ENCODE measurements at places on chromosomes 16 and 17. TPM values are rescaled to one million over a fixed set of nuclear protein-coding genes. Genes with fewer than 3 reads are reported as not detected.

Gene KRTAP4-4
- not detected for total RNA-seq

DNA sequence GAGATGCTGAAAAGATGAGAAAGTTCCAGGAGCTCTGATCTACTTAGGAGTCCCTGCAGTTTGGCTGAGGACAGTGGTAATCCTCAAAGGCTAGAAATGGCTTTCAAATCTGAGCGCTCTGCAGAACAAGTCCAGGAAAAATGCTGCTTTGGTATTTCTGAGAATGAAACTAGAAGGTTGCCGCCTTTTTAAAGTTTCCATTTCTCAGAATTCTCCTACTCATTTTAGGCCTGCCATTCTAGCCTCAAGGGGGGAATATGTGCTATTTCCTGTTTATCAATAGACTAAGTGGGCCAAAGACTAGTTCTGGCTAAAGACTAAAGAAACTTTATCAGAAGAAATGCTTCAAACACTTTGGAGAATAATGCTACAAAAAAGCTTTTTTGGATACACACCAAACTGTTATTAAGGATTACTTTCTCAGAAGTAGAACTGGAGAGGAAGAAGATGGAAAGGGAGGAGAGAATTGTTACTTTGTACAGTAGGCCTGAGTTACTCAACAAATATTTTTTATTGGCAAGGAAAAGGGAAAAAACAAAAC lies at the start of gene SLFN12L:
Gene SLFN12L, minus strand, starts transcription at position 78 of the 541 bp plus-strand sequence. CDS start 15,314 bp downstream, outside the sequence.
- no peak for DNase-seq

GRCh38 chr17:4342535-4342934 lies 23.9 kb downstream of the UBE2G1 start:
- no peak for DNase-seq

- no peak for DNase-seq
Observed at GRCh38 chr17:19288453-19288852, 51.3 kb downstream of the EPN2 start.

DNA sequence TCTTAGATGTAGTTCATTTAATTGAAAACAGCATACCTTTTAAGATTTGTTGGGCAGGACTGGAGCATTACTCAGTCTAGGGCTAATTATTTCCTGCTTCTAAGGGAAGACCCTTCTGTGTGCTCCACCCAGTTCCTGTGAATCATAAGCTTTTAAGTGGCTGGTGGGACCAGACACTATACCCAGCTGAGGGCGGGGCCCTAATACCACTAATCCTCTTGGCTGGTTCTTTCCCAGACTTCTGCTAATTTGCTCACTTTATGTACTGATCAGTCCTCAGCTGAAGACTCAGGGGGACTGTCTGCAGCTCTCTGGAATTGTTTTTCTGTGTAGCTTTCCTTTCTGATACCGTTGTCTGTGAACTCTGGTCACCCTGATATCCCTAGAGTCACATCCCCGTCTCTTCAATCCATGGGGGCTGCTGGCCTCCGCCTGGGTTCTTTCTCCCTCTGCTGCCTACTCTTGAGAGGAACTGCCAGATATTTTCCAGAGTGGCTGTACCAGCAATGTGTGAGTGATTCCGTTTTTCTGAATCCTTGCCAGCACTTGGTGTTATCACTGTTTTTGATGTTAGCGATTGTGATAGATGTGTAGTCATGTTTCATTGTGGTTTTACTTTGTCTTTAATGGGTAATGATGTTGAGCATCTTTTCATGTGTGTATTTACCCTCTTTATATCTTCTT lies 35.1 kb downstream of the MFSD11 start:
- peak; percentile 43 for DNase-seq

DNA sequence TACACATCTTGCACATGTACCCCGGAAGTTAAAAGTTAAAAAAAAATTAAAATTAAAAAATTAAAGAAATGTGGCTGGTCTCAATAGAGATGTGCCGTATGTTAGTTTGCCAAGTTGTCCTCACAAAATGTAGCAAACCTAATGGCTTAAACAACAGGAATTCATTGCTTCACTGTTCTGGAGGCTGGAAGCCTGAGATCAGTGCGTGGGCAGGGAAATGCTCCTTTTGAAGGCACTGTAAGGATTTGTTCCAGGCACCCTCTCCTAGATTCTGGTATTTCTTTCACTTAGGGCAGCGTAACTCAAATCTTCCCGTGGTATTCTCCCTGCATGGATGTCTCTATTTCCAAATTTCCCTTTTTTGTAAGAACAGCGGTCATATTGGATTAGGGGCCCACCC lies 32.7 kb upstream of the MON1B start:
- no peak for DNase-seq

DNA sequence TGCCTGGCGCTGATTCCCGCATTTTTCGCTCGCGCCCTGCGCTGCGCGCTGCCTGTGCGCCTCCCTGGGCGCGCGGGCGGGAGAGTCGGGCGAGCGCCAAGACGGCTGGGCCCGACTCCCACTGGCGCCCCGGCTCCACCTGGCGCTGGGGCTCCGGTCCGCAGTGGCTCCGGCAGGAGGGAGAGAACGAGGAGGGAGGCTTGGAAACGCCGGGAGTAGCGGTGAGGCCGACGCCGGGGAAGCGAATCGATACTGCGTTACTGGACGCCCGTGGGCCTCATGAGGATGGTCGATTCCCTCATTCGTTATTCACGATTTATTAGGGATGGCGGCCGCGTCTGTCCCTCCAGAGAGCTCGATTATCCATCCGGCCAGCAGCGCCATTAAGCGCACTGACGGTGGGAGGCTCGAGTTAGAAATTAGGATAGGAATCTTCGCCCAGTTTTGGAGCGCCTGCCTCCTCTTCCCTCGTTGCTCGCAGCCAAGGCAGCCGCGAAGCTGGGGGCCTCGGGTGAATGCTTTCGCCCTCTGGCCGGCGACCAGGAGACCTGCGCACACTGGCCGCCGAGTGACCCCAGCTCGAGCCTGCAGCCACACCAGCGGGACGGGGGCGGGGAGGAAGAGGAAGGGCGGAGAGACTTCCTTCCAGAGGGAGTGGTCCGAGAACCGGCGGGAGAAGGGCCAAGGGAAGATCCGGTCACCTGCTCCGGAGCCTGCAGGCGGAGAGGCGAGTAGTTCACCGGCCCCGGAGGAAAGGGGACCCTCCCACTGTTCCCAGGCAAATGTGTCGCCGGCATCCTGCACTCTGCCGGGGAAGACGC lies 1.3 kb upstream of the PCGF2 start:
- peak; percentile 93 for DNase-seq

Gene KRT33A
- total RNA-seq = not detected

GRCh38 chr16:22270525-22270924 lies 26.7 kb upstream of the POLR3E start:
- DNase-seq = no peak

DNA sequence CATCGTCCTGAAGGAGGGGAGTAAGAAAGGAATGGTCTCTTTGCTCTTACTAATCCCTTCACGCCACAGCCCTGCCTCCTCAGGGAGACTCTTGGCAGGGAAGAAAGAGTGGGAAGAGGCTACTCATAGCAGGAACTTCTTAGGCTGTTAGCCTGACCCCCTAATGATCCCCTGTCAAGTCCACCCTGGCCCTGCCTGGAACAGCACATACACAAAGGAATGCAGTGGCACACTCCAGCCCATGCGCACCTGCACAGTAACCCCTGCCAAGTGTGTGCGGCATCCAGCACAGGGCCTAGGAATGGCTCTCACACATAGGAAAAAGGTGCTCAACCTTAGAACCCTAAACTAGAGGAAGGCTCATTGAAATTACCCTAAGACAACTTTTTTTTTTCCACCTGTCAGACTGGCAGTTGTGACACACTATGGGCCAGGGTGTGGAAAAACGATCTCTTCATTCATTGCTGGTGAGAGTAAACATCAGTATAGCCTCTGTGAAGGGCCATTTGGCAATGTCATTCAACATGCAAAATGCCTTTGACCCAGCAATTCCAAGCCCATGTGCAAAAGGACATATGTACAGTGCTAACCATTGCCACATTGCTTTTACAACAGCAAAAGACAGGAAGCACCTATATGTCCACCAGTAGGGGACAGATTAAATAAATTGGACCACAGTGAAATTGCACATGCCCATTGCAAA lies 50.1 kb downstream of the PIMREG start:
- DNase-seq = no peak

GRCh38 chr17:43988301-43988700 lies 16.1 kb upstream of the NAGS start:
- DNase-seq = no peak

GRCh38 chr16:7330709-7331108 lies 1.9 kb upstream of the RBFOX1 start:
- DNase-seq = no peak

Gene ANKRD40
- total RNA-seq = 14.2 TPM

DNA sequence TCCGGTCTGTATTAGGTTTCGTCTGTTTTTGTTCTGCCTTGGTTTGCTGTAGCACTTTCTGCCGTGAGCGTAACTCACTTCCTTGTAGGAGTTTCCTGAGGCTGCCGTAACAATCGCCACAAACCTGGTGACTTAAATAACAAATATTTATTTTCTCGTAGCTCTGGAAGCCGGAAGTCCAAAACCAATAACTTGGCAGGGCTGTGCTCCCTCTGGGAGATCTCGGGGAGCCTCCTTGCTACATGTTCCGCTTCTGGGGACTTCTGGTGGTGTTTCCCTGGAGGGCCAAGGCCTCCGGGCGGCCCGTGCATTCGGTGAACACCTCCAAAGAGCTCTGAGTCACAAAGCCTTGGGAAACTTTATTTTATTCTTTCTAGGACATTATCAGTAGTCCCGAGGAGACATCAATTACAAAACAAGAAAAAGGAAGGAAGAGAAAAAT lies 6.8 kb upstream of the WDR45B start:
- peak; percentile 84 for DNase-seq

Gene SP6
- 11.2 TPM for total RNA-seq

Gene OR1A1
- not detected for total RNA-seq

DNA sequence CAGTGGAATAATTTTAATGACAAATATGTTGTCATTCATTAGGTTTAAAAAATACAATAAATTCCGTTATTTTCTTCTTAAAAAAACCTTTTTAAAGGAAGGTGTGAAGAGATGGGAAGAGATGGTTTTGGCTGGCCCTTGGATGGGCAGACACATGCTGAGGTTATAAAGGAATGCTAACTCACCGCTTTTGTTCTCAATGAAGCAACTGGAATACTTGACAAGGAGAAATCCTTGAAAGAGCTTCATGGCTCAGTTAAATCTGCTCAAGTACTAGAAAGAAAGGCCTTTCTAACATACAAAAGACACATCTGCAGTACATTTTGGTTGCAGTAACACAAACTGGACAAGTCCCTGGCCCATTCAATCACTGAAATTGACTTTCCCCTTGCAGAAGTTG lies 158.3 kb upstream of the KCNJ16 start:
- no peak for DNase-seq

Gene OR1D2
- not detected for total RNA-seq

DNA sequence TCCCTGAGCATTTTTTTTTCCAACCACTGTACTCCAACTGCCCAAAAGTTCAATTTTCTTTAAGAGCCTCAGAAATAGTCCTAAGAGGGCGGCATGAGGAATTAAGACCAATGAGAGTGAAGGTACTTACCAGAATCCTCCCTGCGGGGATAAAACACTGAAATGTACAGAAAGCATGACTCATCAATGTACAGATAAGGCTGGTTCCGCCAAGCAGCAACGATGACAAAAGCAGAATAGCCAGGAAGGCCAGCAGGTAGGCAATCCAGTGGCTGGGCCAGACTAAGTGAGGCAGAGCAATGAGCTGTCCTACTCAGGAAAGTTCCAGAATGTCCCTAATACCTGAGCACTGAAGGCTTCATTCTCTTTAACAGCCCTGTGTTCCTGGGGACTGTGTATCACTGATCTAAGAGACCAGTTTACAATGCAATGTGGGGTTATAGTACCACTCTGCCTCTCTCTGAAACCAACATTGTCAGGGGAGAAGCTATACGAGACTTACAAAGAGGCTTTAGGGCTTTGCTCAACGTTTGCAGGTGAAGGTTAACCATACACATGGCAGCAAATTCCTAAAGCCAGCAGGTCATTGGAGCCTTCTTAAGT lies 11.0 kb upstream of the GPR139 start:
- peak; percentile 25 for DNase-seq

DNA sequence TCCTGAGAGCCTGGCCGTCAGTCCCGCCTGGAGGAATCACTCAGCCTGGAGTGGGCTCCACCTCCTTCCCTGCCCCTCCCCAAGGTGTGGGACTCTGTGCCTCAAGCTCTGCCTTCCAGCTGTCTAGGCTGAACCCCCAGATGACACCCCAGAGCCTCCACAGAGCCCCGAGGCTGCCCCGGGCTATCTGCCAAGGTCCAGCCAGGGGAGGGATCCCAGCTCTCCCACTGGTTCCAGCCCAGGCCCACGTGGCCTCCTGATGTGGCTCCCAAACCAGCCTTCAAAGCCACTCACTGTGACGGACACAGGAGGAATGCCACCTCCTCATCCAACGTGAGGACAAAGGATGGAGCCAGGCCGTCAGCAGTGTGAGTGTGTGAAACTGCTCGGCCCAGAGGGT lies 45.6 kb upstream of the ENPP7 start:
- DNase-seq = no peak

Gene UMOD
- not detected for total RNA-seq

DNA sequence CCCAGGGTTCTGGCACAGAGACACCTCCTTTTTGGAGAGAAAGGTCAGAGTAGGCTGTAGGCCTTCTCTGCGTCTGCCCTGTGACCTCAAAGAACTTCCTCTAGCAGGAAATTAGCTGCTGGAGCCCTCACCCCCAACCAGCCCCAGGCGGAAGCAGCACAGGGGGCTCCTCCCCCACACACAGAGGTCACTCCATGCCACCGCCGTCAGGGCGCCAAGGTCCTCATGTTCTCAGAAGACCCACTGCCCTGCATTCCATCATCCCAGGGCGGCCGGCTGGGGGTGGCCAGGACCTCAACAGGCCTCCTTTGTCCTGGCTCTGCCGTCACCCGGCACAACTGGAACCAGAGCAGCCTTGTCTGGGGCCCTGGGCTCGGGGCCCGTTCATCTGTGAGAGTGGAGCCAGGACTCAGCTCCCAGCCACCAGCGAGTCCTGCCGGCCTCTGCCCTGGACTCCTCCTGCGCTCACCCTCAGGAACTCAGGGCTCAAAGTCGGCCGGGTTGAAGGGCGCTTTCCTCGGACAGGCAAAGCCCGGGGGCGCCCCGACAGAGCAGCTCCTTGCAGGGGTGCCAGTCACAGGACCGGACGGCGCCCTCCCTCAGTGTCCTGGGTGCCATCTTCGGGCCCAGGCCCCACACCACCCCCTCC lies 1.2 kb downstream of the TMC6 start:
- peak; percentile 54 for DNase-seq

- DNase-seq = no peak
Observed at GRCh38 chr16:68369168-68369567, 58.3 kb downstream of the PRMT7 start.
